ENCODE measurements at places on chromosomes 3 and 15.

DNA sequence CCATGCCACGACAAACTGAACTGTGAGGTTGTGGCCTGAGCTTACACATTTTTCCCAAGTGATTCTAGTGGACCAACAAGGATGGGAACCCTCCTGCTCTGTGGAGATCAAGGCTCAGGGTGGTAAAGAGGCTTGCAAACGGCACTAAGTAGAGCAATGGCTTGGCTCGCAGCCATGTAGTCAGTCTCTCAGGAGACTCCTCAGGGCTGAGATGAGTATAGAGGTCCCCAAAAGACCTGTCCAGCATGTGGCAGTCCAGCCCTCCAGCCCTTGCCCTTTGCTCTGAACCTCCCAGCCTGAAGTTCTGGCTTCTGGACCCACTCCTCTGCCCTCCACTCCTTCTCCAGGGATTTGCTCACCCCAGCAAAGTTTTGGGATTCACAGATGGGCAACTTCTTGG is 8.3 kb upstream of the CAMP start:
- DNase-seq, result no peak

GRCh38 chr3:66021731-66022131 is 17.0 kb downstream of the MAGI1 start:
- no peak for DNase-seq

DNA sequence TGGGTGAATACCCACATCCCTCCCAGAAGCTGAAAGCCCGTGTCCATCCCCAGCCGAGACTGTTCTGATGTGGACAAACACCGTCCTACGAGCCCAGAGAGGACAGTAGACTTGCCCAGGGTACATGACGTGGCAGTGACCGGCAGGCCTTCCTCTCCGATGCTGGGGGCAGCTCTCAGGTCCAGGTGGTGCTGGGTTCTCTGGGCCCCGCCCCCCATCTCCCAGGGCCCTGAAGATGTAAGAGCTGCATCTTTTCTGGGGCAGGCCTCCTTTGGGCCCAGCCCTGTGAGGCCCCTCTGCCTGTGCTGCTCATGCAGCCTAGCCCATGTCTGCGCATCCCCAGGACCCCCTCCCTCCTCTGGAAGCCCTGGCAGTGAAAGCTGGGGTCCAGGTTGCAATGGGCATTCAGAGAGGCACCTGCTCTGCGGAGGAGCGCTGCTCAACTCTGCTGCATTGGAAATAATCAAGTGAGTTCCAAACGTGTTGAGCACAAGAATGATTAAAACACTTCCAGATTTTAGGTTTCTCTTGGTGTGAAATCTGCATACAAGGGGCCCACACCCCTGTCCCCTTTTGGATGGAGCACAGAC is 71.9 kb downstream of the FBLN2 start:
- no peak for DNase-seq

GRCh38 chr3:184845819-184846218 is 33.9 kb downstream of the VPS8 start:
- no peak for DNase-seq

- DNase-seq, result no peak
These were observed 72.2 kb downstream of the PPCDC start for GRCh38 chr15:75095594-75095993.

DNA sequence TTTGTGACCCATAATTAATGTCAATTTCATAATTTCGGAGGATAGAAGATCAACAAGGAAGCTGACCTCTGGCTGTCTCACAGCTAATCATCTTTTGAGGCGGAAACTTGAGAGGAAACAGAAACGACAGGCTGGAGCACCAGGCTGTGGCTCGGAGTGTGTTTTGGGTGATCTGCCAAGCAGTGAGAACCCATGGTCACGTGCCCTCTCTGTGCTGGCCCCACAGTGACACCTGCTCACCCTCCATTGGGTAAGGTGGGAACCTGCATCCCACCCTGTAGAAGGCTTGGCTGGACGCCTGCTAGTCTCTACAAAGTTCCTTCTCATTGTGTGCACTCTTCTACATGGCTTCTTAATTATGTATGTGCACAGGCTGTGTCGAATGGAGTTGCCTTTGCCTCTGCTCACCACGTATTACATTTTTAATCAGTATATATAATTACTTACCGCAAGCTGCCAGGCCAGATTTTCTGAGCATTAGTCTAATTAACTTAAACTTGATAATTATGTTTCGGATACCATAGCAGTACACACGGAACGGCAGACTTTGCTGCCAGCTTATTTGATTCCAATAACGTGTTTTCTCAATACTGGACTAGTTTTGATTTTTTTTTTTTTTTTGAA is 719.4 kb upstream of the CFAP20DC start:
- DNase-seq, result no peak

GRCh38 chr15:31309893-31310606 is 16.6 kb upstream of the KLF13 start:
- DNase-seq, result no peak

DNA sequence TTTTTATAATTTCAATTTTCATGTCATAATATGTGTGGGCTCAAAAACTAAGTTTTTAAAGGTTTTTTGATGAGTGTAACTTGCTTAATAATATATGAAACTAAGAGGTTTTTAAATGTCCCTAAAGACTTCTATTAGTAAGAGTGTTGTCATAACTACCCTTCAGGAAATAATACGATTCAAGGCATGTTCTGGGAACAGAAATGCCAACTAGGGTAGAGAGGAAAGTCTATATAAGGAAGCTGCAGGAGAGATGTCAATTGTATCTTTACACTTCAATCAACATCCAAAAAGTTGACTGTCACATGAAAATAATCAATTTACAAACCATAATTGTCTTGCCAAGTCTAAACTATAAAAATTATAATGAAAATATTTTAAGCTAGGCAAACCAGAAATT is 76.3 kb downstream of the SMARCC1 start:
- no peak for DNase-seq

- peak; percentile 27 for DNase-seq
These were observed 10.6 kb upstream of the LEO1 start for GRCh38 chr15:51982013-51982769.

GRCh38 chr15:32872621-32873283 is 154.9 kb downstream of the GREM1 start:
- DNase-seq, result no peak

- no peak for DNase-seq
These were observed 132.2 kb downstream of the GREM1 start for GRCh38 chr15:32849769-32850668.

- DNase-seq, result no peak
These were observed 180.5 kb upstream of the RASGRP1 start for GRCh38 chr15:38745126-38745525.

GRCh38 chr3:76502076-76502475 is 537.8 kb upstream of the ROBO2 start:
- DNase-seq, result no peak

DNA sequence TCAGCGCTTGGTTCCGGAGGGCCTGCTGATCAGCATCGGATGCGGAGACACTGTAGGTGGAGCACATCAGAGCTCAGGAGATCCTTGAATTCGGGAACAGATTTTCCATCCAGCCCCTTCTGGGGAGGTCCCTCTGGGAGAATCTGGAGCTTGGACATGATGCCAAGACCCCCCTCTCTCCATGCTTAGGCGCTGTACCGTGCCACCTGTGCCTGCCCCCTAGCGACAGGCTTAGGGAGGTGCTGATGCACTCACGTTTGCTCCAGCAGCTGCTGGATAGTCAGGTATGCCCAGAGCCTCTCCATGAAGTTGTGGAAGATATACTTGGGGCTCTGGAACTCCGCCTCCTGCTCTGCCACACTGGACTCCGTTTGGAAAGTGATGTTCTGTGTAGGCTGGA is 9.7 kb downstream of the ITIH4 start:
- no peak for DNase-seq

GRCh38 chr15:38176155-38176554 is 76.5 kb upstream of the SPRED1 start:
- no peak for DNase-seq

- DNase-seq, result no peak
These were observed 147.8 kb downstream of the PLCL2 start for GRCh38 chr3:17032407-17033034.
